Hepatocyte (in vitro differentiated cells): ENCODE measurements at places on chromosomes 1 and 21.

DNA sequence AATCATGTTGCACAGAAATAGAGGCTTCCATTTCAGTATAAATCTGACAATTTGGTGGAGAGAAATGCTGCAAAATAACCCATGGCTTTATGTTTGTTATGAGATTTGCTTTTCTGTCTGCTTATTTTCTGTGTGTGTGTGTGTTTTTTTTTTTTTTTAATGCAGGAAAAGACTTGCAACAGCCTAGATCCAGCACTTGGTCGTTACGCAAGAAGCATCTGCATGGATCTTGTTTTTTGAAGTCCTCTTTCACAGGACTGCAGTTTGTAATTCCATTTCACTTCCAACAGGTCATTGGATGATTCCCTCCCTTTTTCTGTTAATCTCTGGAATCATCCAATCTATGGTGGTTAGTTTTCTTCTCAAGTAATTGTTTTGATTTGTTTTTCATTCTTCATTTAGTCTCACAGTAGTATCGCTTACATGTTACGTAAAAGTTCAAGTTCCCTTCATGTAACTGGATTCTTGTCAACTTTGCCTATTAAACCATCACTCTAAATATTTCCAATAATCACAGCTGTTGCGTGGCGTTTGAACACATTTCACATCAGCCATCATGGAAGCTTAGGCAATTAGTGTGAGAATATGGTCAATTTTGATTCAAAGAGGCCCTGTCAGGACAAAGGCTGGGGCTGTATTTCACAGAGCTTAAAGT lies 312.9 kb downstream of the NFIA start:
- DNase-seq = no peak

GRCh38 chr1:243313635-243314536 lies 58.0 kb downstream of the SDCCAG8 start:
- no peak for DNase-seq

DNA sequence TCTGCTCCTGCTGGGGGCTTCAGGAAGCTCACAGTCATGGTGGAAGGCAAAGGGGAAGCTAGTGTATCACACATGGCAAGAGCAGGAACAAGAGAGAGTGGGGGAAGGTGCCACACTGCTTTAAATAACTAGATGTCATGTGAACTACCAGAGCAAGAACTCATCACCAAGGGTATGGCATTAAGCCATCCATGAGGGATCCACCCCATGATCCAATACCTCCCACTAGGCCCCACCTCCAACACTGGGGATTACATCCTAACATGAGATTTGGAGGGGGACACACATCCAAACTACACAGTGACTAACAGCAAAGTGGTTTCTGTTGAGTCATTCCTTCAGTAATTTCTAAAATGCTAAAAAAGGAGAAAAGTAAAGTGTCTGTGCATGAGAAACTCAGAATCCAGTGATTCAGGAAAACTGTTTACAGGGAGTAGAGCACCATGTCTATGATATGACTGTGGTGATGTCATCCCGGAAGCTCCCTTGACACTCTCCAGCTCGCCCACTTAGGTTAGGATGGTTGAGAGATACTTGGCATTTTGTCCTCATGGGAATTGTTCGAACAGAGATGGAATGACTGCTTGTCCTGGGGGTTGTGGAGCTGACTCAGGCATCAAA lies 50.3 kb downstream of the CHD1L start:
- DNase-seq = no peak

- no peak for DNase-seq
Observed at GRCh38 chr1:188023206-188023605, 1194.5 kb downstream of the PLA2G4A start.

- DNase-seq = no peak
Observed at GRCh38 chr1:207833381-207833780, 77.5 kb downstream of the CD34 start.

GRCh38 chr1:16138772-16139221 lies 17.1 kb downstream of the EPHA2 start:
- no peak for DNase-seq

GRCh38 chr1:183191833-183192232 lies 5.8 kb downstream of the LAMC2 start:
- no peak for DNase-seq

DNA sequence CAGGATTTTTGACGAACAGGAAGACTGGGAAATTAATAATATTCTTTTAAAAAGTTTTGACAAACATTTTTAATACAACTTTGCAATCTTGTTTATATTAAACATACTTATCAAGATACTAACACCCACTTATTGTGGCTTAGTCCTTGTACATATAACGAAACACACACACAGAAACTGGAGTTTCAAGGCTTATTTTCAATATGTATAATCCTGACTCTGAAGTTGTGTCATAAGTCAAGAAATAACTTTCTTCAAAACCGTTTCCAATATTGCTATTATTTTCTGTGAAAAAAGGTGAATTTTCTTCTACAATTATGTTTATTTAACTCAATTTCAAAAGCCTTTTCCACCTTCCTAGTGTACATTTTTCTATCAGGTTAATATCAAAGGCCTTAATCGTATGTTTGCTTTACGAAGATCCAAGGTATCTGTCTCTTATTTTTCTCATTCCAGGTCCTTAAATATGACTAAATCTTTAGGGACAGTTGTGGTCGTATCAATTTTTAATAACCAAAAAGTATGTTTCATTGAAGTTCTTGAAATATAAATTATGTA lies 1.8 kb downstream of the CDKN2C start:
- DNase-seq = no peak

GRCh38 chr1:45009296-45009865 lies 1.7 kb downstream of the HECTD3 start:
- no peak for DNase-seq

DNA sequence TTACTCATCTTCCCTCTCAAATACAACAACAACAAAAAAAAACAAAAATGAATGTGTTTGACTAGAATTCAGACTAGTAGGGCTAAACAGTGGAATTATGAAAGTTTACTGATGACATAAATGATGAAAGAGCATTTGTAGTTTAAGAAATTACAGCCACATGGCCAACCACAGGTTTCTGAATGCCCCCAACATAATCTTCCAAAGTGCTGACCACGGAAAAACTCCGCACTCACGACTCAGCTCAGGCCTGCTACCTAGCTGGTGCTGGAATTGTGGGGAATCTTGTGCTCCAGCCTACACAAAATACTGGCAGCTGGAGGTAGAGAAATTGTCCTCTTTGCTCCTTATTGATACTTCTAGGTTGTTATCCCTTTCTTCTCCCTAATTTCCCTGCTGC lies 23.6 kb upstream of the TBX15 start:
- DNase-seq = no peak

DNA sequence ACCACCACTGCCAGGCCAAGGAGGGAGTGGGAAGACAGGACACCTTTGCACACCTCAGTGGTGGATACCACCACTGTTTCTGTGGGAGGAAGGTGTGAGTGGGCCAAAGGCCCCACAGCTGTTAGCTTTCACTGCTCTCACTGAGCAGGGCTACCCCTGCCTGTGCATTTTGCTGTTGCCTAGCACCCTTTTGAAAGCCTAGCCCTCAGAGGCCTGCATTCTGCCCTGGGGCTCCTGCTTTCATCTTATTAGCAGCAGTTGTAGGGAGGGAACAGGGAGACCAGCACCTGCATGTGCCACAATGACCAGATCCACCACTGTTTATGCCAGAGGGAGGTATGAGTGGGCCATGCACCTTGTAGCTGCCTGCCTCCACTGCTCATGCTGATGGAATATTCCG lies 110.9 kb upstream of the C21orf91 start:
- DNase-seq = no peak

DNA sequence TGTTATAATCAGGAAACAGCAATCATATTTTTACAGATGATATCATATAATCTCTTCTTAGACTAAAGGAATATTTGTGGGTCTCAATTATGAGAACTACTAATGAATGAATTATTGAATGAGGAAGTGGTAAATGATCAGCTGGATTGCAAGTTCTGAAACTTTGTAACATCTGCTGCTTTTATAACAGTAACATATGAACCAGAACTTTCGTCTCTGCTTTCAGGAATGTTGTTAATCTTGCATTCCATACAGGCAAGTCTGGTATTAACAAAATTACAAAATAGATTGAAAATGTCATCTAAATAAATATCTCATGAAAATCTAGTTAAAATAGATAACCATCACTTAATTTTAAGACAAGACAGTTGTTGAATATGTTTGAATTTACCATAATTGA lies 110.5 kb upstream of the COL11A1 start:
- DNase-seq = no peak

DNA sequence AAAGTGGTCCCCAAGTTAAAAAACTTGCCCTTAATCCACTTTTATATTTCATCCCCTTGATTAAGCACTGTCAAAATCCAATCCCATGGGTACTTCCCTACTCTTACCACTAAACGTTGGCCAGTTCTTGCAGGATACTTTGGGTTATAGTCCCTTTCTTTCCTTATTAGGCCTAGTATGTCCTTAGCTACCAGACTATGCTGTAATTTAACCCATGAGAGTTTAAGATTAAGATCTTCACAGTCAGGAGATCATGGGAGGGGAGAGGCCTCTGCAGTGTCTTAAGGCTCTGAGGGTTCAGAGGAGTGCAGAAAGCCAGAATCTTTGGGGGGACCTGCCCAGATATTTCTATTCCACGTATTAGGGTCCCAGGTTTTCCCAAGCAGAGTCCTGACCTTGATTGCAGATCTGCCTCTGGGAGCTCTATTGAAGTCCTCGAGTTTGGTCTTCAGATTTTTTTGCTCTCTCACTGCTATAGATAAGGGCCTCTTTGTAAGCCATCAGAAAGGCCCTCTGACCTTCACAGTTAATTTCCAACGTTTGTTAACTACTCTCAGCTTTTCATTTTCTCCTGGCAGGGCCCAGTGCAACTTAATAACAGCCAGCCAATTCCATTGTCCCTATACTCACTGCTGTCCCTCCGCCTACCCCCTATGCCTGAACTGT lies 9.0 kb upstream of the CGN start:
- DNase-seq = no peak

- DNase-seq = no peak
Observed at GRCh38 chr1:93702111-93702827, 20.6 kb upstream of the BCAR3 start.

- DNase-seq = no peak
Observed at GRCh38 chr21:31236528-31236927, 107.5 kb downstream of the TIAM1 start.

DNA sequence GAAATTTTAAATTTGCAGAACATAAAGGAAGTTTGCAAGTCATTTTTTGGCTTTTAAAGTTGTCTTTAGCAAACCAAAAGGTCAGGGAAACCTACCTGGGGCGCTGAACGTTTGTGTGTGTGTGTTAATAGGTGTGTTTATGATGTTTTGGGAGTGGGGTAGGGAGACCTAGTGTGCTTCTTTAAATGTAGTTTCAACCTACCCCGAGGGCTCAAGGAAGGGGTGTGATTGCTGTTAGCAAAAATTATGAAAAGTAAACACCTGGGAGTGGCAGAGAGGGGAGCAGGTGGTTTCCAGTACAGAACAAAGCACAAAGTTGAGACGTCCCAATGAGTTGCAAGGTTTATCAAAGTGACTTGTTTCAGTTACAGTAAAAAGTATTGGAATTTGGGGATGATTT lies 58.7 kb upstream of the WDR26 start:
- DNase-seq = no peak

GRCh38 chr1:156493154-156493631 lies 7.4 kb downstream of the MEF2D start:
- DNase-seq = no peak

GRCh38 chr1:75330624-75331023 lies 196.4 kb downstream of the LHX8 start:
- DNase-seq = peak; percentile 7

DNA sequence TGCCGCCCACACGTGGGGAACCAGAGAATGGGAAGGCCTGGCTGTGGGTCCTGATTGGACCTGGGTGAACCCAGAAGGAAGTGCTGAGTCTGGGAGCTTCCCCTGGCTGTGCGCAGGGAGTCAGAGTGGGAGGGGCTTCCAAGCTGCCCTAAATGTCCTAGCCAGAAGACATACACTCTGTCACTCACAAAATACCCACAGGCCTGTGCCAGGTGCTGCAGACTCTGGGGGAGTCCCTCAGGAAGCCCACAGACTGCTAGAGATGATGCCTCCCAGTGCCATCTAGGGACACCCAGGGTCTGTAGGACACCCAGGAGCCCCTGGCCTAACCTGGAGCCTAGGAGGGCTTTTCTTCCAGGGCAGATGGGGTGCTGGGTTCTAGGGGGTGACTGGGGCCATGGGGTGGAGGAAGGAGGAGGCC lies 33.7 kb upstream of the LRP8 start:
- no peak for DNase-seq

DNA sequence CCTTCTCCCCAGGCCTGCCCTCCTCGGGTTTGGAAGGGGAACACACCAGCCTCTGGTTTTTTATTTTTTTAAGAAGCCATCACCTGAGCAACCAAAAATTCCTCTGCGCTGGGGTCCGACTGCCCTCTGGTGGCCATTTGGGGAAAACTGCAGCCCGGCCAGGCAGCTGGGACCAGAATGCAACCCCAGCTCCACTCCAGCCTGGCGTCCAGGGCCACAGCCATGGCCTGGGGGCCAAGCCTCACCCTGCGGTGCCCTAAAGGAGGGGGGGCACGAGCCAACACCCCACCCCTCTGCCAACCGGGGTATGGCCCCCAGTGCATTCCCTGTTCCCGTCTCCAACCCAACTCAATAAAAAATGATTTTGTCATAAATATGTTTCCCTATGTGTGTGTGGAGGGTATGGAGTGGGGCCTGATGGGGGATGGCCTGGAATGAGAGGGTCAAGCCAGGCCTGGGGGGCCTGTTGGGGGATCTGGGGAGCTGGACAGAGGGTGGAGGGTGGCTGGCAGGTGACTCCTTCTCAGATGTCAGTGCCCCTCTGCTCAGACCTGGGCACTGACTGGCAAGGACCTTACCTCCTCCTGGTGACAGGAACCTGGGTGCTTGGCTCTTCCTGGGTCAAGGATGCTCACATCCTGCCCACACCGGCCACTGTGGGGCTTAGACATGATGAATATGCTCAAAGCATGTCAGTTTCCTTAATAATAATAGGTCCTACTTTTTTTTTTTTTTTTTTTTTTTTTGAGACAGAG lies 3.2 kb downstream of the GPR3 start:
- DNase-seq = peak; percentile 79

GRCh38 chr1:235941876-235942624 lies 75.3 kb upstream of the LYST start:
- DNase-seq = no peak
